HCEC 1CT (cell line): ENCODE measurements at places on chromosomes 2 and 18.

DNA sequence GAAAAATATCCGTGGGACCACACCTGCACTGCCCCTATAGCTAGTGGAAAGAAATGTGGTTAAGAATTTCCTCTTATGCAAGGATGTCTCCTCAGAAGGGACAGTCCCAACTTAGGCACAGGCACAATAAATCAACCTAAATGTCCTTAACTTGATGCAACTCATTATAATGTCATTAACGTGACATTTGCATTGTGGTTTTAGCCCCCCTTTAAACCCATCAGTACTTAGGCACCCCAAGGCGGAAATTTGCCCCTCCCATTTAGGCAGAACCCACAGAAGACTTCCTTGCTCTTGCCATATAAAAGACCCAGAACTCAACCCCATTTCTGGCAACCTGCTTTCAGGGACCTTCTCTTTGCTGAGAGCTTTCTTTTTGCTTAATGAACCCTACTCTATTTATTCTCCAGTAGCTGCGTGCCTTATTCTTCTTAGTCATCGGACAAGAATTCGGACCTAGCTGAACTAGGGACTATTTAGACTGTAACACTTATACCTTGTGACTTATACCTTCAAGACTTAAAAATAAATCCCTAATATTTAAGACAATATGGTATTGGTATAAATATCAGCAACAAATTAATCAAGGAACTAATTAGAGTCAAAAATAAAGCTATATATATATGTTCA is 1281.6 kb upstream of the TMEFF2 start:
- DNase-seq, result no peak

DNA sequence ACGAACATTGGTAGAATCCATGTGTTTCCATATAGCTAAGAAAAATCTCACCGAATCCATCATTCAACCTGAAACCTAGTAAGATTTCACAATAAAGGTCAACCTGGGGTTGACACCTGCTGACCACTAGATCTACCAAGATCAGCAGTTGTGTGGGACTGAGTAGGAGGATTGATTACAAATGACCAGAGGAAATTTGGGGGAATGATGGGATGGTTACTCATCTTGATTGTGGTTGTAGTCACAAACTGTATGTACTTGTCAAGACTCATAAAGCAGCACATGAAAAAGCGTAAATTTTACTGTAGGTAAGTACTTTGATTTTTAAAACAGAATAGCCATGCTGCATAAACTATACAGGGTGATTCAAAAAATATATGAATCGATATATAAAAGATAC is 14.7 kb downstream of the DAPL1 start:
- DNase-seq, result no peak

- peak; percentile 83 for DNase-seq
Measured at GRCh38 chr2:24721470-24721869, 71.7 kb downstream of the PTRHD1 start.

GRCh38 chr2:29238497-29238896 is 123.3 kb downstream of the CLIP4 start:
- DNase-seq, result peak; percentile 42

DNA sequence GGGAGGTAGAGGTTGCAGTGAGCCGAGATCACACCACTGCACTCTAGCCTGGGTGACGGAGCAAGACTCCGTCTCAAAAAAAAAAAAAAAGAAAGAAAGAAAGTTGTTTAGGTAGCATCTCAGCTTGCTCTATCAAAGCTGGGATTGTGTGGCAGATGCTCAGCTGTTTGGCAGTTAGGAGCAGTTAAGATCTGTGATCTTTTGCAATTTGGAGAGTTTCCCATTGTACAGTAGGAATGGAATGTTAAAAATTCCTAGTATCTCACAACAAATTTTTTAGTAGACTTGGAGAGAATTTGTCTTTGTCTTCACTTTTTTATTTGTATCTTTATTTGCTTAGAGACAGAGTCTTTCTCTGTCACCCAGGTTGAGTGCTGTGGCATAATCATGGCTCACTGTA is 122.9 kb upstream of the UNC80 start:
- DNase-seq, result peak; percentile 70
